ENCODE measurements at places on chromosomes 16 and 17. TPM values are rescaled to one million over a fixed set of nuclear protein-coding genes. Genes with fewer than 3 reads are reported as not detected.

The SLC16A13 gene
- total RNA-seq = 2.0 TPM

The GNGT2 gene
- total RNA-seq = 4.6 TPM

The YPEL3 gene
- total RNA-seq = 16.8 TPM

The TMEM235 gene
- not detected for total RNA-seq

The PLA2G10 gene
- total RNA-seq = not detected

The GAST gene
- total RNA-seq = not detected

The EPN3 gene
- not detected for total RNA-seq

The ASB16 gene
- total RNA-seq = not detected

The KCNH4 gene
- under 0.01 TPM for total RNA-seq

The IL4R gene
- total RNA-seq = 40.6 TPM

The MYH2 gene
- not detected for total RNA-seq

The KRT27 gene
- total RNA-seq = not detected

The QRICH2 gene
- total RNA-seq = 3.2 TPM

The C16orf96 gene
- total RNA-seq = not detected

The SCNN1G gene
- 0.33 TPM for total RNA-seq

The SLC47A1 gene
- 3.2 TPM for total RNA-seq

The MRPL10 gene
- total RNA-seq = 30.5 TPM

The VASN gene
- total RNA-seq = 0.86 TPM

The ABCC6 gene
- total RNA-seq = under 0.01 TPM

The CD300E gene
- not detected for total RNA-seq

The UTS2R gene
- total RNA-seq = not detected

The C17orf107 gene
- total RNA-seq = 1.3 TPM

The DCAKD gene
- total RNA-seq = 22.3 TPM

The ASGR1 gene
- 10.3 TPM for total RNA-seq

The HBQ1 gene
- 1.1 TPM for total RNA-seq

The ABCA9 gene
- 8.5 TPM for total RNA-seq

The GGT6 gene
- not detected for total RNA-seq

The BCL7C gene
- 25.7 TPM for total RNA-seq

The EXOC7 gene
- 102 TPM for total RNA-seq

The KRTAP4-3 gene
- total RNA-seq = not detected

The CACNG3 gene
- total RNA-seq = not detected

The ZFP3 gene
- total RNA-seq = 2.0 TPM

The GPR142 gene
- total RNA-seq = not detected

The ABCC12 gene
- total RNA-seq = not detected

The CMTM2 gene
- total RNA-seq = not detected

The NEUROD2 gene
- not detected for total RNA-seq

The ZFPM1 gene
- total RNA-seq = 3.3 TPM

The CRYBA1 gene
- not detected for total RNA-seq

The GRB7 gene
- total RNA-seq = not detected

Measured in vein endothelial cell (primary cell).